ENCODE measurements at places on chromosomes 2 and 18. TPM values are rescaled to one million over a fixed set of nuclear protein-coding genes. Genes with fewer than 3 reads are reported as not detected.

DNA sequence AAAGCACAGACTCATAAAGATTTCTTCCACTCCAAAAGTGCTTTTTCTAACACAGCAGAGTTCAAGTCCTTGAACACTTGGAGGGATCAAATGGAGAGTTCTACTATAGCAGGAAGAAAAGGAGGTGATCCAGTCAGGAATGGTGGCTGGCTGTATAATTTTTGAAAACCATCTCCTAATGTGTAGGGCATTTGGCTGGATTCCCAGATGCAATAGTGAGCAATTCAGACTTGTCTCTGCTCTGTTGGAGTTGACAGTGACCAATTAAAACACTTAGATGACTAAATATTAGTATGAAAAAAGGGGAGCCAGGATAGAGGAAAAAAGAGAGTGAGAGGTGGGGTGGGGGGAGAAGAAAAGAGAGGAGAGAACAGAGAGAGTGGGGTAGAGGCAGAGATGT, 5.3 kb upstream of the G6PC2 start:
- DNase-seq, result no peak
- no peak overlapping the region for H3K4me3 ChIP-seq
- H3K27ac ChIP-seq, result no peak overlapping the region
- H3K36me3 ChIP-seq, result no peaks in the 10 kb centered on the region
- no peaks in the 10 kb centered on the region for H3K4me1 ChIP-seq
- no peaks in the 10 kb centered on the region for H3K27me3 ChIP-seq

GRCh38 chr2:132754392-132754791, 84.4 kb upstream of the LYPD1 start:
- H3K4me3 ChIP-seq, result no peak overlapping the region
- no peak overlapping the region for H3K27ac ChIP-seq
- no peaks in the 10 kb centered on the region for H3K27me3 ChIP-seq
- no peaks in the 10 kb centered on the region for H3K36me3 ChIP-seq
- no peak for DNase-seq

GRCh38 chr2:62114564-62114963, 81.4 kb upstream of the B3GNT2 start:
- H3K4me3 ChIP-seq, result no peak overlapping the region
- H3K27me3 ChIP-seq, result no peaks in the 10 kb centered on the region
- H3K4me1 ChIP-seq, result no peaks in the 10 kb centered on the region
- H3K36me3 ChIP-seq, result no peaks in the 10 kb centered on the region
- H3K27ac ChIP-seq, result no peak overlapping the region

DNA sequence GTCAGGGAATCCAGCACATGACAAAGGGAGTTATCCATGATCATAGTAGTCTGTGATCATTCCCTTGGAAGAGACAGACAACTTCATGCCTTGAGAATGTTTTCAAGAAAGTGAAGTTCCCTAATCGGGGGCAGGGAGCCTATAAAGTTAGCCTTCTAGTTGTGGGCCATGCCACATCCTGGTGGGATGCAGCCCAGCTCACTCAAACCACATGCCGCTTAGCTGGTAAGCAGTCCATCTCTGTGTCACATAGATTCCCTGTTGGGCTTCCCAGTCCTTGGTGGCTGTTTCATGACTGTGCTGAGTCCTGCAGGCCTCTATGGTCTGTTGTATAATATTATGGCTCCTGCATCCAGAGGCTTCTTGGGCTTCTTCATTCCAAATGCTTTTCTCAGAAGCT, 11.4 kb upstream of the ARHGAP25 start:
- H3K4me3 ChIP-seq, result no peak overlapping the region
- no peak overlapping the region for H3K27ac ChIP-seq
- no peaks in the 10 kb centered on the region for H3K27me3 ChIP-seq
- DNase-seq, result no peak

- no peak for DNase-seq
- H3K27ac ChIP-seq, result no peak overlapping the region
- H3K4me1 ChIP-seq, result no peaks in the 10 kb centered on the region
- H3K4me3 ChIP-seq, result no peak overlapping the region
Measured at GRCh38 chr2:166454006-166454595, 39.9 kb downstream of the SCN7A start.

The CABLES1 gene
- total RNA-seq, result 5.7 TPM
